ENCODE measurements at places on chromosomes 3 and 15.

- DNase-seq = no peak
Measured at GRCh38 chr3:141410408-141410807, 42.1 kb downstream of the ZBTB38 start.

DNA sequence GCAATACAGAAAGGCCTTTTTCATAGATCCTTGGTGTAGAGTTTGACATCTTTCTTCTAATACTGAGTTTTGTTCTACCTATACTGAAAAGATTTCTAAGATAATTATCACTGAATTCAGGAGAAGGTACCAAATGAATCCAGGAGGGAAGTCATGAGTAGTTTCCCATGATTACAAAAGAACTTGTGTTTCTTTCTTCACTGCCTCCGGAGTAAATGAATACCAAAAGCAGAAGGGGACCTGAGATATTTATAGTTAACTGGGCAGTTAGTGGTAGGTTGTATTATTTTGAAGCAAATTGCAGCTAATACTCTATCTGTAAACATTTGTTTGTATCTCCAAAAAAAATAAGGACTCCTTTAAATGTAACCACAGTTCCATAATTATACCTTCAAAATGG, 175.4 kb downstream of the SUCNR1 start:
- DNase-seq = no peak

GRCh38 chr3:67641451-67641850, 13.0 kb downstream of the SUCLG2 start:
- DNase-seq = no peak

DNA sequence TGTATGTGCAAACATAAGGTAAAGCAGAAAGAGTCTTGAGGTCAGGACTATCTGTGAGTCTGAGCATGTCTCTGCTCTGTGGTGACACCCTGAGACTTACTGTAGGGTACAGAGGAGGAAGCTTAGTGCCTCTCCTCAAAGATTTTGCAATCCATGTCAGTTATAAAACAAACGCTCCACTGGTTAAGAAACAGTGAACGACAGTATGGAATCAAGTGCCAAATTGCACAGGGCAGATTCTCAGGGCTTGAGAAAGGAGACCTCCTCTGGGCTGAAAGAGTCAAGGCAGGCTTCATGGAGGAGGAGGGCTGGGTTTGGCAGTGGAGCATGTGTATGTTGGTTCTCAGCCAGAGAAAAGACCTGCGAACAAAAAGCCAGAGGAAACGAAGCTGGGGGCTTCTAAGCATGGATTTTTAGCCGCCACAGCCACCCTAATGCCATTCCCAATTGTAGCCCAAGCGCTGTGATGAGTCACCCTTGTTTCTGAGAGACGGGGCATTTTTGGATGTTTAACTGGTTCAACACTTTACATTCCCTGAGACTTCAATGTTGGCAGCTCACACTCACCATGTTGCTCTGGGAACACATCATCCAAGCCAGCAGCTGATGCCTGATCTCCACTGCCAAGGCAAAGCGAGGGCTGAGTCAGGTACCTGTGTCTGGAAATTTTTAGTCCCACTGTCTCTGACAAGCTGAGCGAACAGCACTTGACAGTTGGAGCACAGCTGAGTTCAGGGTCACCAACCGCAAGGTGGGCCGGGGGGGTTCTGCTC, 3.4 kb upstream of the DGKG start:
- DNase-seq = no peak

DNA sequence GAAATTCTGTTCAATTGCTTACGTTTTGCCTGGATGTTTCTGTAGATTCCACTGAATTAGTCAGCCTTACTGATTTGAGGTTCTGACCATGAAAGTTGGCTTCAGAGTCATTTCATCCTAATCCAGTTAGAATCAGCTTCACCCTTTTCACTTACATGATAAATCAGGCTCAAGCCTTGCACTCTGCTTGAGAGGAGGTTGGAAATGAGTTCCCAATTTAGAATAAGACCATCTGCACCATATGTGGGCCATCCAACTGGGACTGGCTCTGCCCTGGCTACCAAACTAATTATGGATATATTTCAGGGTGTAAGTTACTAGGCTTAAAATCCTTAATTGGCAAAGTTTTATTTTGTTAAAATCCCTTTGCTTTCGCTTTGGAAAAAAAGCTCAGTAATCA, 255.7 kb downstream of the CHL1 start:
- no peak for DNase-seq

DNA sequence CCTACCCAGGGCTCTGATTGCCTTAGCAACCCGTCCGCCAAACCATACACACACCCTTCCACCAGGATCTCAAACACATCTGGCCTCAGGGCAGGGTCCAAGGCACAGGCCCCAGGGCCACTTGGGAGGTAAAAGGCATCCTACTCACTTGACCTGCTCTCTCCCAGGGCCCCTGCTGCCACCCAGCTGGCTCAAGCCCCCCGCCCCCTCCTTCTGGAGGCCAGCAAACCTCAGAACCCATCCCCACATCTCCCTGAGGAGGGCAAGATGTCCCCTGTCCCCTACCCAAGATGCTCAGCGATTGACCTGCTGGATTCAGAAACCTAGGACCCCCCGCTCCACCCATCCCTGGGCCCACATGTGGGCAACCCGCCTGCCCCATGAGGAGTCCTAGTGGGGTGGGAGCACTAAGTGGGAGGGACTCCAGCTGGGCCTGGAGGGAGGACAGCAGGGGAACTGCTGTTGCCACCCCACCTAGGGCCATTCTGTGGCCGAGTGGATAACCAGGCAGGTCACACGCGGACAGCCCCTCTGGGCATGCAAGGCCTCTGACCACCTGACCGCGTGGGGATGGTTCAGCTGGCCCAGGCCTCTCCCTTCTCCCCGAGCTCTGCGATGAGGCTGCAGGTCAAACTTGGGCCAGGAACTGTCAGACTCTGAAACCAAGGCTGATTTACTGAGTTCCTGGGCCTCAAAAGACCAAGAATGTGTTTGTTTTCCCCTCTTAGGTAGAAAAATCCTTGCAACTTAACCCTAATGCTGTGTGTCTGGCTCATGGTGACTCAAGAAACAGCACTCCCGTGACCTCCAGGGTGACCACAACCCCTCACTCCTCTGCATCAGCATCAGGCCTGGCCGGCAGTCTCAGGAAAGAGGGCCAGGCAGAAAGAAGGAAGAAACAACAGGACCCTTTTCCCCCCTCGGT, 4.2 kb downstream of the MFGE8 start:
- no peak for DNase-seq

DNA sequence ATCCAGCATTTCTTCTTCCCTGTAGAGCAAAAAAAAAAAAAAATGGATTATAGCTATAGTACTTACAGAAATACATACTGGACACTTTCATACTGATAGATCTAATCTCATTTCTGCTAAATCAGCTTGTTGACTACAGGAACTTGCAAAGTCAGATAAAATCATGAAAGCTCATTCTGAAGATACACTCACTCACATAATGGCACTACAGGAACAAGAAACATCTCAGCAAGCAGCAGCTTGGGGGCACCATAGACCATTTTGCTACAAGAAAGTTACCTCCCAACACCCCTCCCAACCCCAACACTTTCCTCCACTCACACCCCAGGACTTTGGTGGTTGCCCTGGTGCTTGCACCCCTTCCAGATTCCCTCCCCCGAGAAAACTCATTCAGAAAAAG, 4.6 kb downstream of the MYH15 start:
- DNase-seq = no peak

- DNase-seq = no peak
Measured at GRCh38 chr3:191750618-191751017, 289.7 kb downstream of the PYDC2 start.

DNA sequence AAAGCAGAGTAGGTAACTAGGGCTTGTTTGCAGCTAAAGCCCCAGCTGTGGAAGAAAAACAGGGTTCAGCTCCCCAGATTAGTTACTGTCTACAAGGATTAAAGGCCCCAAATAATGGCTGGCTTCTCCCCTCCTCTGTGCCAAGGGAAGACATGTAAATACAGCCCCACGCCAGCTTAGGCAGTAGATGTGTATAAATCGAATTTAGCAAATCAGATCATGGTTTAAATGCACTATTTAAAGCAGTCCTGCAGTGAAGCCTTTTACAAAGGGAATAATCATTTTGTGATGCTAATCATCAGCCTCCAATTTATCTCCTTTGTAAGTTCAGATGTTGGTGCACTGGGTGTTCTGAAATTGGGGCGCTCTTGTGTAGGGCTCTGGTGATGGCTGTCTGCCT, 46.7 kb upstream of the POLG start:
- DNase-seq = no peak

DNA sequence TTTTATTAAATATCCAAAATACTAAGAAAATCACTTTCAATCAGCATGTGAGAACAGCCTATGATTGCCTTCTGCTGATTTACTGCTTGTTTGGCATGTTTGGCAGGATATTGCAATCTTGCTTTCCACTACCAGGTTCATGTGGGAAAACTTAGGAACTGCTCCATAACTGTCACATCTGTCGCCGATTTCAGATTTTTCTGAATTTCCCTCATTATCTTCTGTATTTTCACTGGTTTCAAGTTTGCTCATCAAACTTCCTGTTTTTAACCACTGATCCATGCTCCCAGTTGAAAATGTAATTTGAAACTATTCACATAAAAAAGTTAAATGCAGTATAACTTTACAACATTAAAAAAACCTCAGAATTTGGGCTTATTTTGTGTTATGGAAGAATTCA, 93.0 kb downstream of the NFKBIZ start:
- no peak for DNase-seq

DNA sequence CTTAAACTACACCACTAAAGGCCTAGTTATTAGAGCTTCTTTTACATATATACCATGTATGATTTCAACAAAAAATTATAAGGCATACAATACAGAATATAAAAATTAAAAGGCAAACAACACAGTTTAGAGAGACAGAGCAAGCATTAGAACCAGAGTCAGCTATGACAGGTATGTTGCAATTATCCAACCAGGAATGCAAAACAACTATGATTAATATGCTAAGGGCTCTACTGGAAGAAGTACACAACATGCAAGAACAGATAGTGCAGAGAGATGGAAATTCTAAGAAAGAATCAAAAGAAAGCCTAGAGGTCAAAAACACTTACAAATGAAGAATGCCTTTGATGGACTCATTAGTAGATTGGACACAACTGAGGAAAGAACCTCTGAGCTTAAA, 39.6 kb downstream of the CCDC54 start:
- no peak for DNase-seq

GRCh38 chr3:13161771-13162535, 88.7 kb upstream of the IQSEC1 start:
- no peak for DNase-seq

- DNase-seq = no peak
Measured at GRCh38 chr15:89192766-89193165, 28.6 kb downstream of the RLBP1 start.

GRCh38 chr15:79352206-79352605, 41.3 kb downstream of the TMED3 start:
- DNase-seq = no peak

DNA sequence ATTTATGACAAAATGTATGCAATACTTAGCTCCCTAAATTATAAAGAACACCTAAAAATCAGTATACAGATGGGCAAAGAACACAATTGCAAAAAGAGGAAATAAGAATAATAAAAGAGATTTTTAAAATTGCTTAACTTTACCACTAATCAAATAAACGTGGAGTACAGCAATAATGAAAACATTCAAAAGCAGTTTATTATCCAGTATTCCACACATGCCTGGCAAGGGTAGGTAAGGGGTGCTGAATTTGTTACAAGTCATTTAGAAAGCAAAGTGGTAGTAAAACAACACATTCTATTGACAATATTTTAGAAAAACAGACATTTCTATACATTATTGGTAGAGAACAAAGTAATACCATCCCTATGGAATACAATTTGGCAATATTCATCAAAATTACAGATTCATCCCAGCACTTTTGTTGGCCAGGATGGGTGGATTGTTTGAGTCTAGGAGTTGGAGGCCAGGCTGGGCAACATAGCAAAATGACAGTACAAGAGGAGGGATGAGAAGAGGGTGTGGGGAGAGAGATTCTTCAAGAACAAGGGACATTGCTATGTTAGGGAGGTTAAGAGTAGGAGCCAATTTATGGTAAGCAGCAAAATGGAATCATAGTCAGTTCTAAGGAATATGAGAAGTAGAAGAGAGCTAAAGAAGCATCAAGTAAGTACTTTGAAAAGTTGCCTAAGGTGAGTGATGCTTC, 3.7 kb upstream of the ACKR4 start:
- DNase-seq = no peak

DNA sequence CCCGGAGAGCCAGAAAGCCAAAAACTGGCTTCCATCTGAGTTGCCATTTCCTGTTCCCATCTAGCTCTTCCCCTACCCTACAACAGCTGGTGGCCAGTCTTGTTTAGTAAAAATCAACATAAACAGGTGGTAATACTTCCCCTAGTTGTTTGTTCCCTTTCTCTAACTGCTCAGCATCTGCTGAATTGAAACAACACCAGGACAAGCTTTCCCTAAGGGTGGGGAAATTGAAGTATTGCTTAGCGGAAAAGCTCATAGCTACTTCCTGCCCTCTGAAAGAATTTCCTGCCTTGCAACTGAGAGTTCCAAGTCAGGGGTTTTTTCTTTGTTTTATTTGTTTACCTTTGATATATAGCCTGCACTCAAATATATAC, 66.8 kb downstream of the HMG20A start:
- no peak for DNase-seq

GRCh38 chr3:188152660-188153436, 1.1 kb upstream of the LPP start:
- no peak for DNase-seq

- no peak for DNase-seq
Measured at GRCh38 chr3:179955286-179955685, 81.5 kb downstream of the PEX5L start.

GRCh38 chr3:139124197-139124596, 79.5 kb upstream of the PRR23C start:
- DNase-seq = no peak

DNA sequence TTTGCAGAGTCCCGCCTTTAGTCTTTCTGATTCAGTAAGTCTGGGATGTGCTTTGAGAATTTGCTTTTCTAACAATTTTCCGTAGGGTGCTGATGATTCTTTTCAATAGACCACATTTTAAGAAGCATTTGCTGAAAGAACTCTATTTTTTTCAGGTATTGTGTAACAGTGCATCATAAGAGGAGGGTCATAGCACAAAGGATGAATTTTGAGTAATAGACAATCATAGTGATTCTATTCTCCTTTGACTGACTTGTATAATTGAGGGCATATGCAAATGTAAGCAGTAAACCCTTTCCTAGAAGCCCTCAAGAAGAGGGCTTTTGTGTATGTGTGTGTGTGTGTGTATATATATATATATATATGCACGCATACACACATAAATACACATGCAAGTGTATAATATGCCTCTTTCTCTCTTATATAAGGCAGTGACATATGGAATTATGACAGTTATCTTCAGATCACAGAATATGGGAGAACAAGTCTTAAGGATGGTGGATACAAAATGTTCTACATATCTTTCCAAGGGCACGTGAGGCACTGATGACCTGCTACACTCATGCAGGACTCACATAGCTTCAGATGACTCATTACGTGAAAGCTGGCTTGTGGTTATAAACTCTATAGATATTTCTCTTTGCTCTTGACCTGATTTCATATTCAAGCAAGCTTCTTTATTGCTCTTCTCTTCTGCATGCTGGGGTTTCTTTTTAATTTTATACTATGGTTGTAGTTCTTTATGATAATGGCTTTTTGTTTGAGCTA, 6.5 kb upstream of the PLSCR1 start:
- no peak for DNase-seq

GRCh38 chr3:194337965-194338753, 13.0 kb downstream of the CPN2 start:
- DNase-seq = no peak
